ENCODE measurements at places on chromosomes 12 and 14.

GRCh38 chr12:52364901-52365489, 2.3 kb downstream of the KRT85 start:
- no peak for DNase-seq

DNA sequence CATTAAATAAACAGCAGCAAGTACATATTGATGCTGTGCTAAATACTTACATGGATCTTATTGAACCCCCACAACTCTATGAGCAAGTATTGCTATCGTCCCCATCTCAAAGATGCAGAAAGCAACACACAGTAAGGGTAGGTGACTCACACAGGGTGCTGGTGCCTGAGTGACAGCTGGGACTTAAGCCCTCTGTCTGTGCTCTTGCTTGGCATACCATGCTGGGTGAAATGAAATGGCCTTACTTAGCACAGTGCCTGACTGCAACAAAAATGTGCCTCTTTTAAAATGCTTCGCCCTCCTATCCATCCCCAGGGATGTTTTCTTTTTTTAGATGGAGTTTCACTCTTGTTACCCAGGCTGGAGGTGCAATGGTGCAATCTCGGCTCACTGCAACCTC, 788 bp downstream of the TEX52 start:
- DNase-seq: no peak

- DNase-seq: no peak
Observed at GRCh38 chr14:102029956-102030355, 56.9 kb downstream of the HSP90AA1 start.

DNA sequence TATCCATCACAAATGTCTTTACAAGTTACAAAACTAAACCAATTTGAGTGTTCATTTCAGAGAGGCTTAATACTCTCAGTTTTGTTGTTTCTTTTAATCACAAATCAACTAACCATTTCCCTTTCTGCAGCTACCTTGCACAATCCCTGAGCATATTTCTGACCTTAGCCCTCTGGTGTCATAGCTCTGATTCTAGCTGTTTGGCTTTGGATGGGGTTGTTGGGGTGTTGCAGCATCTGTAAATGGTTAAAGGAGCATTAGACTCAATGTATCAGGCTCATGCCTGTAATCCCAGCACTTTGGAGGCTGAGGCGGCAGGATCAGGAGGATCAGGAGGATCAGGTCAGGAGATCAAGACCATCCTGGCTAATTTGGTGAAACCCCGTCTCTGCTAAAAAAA, 461.4 kb downstream of the NRXN3 start:
- no peak for DNase-seq

DNA sequence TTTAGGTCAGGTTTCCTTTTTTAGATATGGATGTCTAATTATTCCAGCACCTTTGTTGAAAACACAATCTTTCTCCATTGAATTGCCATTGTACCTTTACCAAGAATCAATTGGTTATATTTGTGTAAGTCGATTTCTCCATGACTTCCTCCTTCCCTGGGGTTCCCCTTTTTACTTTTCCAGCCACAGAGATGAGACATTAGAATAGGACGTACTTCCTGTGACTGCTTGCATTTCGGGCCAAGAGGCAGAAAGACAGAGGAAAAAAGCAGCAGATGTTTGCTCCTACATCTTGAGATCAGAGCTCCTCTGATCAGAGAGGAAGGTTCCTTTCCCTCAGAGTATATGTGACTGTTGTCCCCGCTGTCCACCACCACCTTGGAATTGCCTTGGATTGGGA, 453.7 kb upstream of the RGS6 start:
- no peak for DNase-seq

- DNase-seq: no peak
Observed at GRCh38 chr14:93759719-93760307, 28.5 kb downstream of the PRIMA1 start.

- DNase-seq: no peak
Observed at GRCh38 chr12:58489394-58489793, 430.9 kb downstream of the LRIG3 start.

- no peak for DNase-seq
Observed at GRCh38 chr14:89674936-89675335, 257.9 kb upstream of the FOXN3 start.

DNA sequence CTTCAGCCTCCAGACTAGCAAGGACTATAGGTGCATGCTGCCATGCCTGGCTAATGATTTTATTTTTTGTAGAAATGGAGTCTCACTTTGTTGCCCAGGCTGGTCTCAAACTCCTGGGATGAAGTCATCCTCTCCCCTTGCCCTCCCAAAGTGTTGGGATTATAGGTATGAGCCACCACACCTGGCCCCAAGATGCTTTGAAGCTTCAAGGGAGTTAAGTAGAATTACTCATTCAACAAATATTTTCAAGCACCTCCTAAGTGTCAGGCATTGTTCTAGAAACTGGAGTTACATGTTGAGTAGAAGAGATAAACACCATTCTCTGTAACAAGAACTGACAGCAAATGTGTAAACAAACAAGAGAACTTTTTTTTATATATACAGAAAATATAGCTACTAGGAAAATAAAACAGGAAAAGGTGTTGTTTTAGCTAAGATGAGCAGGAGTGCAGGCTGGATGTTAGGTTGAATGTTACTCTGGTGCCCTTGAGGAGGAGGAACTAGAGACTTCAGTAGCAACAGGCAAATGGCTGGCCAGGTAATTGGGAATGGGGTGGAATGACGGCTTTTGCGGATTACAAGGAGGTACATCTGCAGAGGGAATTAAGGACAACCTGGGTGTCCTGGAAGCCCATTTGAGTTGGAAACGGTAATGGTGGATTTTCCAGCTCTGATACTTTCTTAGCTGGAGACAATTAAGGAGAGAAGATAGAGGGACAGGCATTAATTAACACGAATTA, 32.0 kb upstream of the CFAP54 start:
- no peak for DNase-seq

GRCh38 chr12:84891106-84891838, 21.3 kb downstream of the SLC6A15 start:
- DNase-seq: no peak

DNA sequence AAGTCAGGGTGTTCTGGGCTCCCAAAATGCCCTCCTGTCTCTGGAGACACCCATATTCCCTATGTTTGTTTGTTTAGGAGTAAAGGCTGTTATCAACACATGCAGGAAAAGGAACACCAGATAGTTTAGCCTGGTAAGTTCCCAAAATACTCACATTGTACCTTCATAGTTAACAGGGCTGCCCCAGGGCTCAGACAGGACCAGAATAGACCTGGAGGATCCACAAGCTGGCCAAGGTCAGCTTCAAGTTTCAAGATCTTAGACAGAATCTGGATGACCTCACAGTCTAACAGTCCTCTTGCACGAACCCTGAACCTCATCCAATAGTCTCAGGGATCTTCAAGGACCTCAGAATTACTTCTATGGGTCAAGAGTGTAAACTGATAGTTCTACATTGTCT, 18.1 kb upstream of the HSP90B1 start:
- no peak for DNase-seq

- DNase-seq: no peak
Observed at GRCh38 chr12:62866451-62867082, 68.4 kb downstream of the PPM1H start.
